Stimulated activated CD4-positive, alpha-beta T cell treated with anti-CD3 and anti-CD28 coated beads, Interleukin-2, amount 100 ng/mL, for 48 hours (primary cell): ENCODE measurements at places on chromosomes 16 and 17.
A peak's percentile ranks its signal among the peaks of the same experiment; 100 is the strongest.

DNA sequence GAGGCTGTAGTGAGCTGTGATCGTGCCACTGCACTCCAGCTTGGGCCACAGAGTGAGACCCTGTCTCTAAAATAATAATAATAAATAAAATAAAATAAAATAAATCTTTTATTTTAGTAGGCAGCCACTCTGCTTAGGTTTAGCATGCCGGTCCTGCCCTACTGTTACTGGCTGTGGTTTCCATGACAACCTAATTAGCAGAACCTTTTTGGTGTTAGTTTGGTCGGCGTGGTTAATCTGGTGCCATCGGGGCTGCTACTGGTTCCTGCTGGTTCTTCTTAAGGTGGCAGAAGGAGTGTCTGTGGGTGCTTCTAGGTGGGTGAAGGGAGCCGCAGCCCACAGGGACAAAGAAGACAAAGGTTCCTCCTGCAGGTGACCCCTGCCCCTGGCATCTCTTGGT lies 37.8 kb upstream of the CBX4 start:
- no peak for DNase-seq

DNA sequence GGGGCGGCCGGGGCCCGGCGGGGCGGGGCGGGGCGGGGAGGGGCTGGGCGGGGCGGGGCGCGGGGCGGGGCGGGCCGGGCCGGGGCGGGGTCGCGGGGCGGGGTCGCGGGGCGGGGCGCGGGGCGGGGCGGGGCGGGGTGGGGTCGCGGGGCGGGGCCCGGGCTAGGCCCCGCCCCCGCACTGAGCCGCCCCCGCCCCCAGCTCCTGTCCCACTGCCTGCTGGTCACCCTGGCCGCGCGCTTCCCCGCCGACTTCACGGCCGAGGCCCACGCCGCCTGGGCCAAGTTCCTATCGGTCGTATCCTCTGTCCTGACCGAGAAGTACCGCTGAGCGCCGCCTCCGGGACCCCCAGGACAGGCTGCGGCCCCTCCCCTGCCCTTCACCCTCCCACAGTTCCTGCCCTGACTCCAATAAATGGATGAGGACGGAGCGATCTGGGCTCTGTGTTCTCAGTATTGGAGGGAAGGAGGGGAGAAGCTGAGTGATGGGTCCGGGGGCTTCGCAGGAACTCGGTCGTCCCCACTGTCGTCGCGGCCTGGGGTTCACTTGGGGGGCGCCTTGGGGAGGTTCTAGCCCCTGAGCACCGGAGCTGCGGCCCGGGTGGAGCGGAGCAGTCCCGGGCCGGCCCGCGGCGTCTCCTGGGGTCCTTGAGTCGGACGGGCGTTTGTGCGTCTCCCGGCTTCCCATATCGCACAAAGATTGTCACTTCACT lies 795 bp upstream of the HBM start:
- DNase-seq, result no peak

DNA sequence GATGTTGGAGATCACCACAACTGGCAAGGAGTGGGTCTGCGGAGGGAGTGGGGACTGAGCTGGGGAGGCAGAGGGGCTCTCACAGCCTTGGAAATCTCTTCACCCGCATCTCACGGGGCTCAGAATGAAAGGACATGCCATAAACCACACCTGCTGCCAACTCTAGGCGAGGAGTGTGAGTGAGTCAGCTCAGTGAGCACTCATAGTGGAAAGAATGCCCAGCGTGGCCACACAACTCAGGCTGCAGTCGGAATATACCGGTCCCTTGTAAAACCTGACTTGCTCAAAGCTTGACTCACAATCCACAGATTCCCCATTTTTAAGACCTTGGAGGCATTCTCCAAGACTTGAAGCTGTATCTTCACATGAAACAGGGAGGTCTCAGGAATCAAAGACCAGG lies 36.7 kb downstream of the STAT5A start:
- DNase-seq, result no peak

DNA sequence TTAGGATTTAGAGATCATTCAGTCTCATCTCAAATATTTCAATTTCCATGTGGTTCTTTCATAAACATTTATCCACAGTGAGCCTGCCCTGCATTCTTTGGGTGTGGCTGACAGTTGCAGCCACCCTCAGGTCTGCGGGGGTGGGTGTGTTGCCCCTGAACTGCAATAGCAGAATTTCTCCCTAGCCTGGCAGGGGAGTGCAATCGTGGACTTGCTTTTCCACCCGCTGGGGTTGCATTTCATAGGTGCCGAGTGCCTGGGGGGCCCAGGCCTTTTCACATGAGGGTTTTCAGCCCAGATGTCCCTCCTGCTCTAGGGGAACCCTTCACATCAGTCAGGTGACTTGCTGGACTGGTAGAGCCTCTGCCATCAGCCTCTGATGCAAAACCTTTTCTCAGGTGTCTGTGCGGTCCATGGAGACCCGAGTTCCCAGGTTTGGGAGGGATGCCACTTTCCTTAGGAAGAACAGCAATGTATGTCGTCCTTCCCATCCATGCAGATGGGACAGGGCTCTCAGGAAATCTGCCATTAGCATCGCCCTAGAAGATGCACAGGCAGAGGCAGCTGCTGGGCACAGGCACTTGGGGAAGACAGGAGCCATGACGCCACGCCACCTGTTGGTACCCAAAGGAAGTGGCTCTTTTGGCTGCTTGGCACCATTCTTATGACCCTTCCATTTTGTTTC lies 2.4 kb upstream of the USP36 start:
- DNase-seq, result peak; percentile 55

- DNase-seq, result peak; percentile 47
Measured at GRCh38 chr16:17369421-17370222, 101.1 kb downstream of the XYLT1 start.

DNA sequence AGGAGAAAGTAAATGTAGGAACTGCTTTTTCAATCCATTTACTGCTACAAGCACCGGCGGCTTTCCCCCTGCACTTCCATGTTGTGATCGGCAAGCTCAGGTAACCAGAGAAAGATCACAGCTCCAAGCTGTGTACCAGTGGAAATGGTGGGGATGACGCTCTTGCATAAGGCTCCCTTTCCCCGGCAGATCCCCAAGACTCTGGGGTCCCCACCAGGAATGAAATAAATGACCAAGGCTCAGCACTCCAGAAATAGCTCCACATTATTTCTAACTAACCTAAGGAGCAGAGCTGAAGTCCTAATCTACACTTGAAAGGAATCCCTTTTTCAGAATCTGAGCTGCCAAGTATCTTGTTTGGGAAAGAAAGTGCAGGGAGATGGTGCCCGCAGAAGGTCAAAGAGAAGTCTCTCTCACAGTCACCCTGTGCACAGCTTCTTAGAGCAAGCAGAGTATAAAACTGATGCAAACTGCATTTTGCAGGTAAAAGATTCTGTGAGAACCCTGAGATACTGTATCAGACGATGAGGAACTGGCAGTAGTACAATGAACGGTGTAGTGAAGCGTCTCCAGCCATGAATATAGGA lies 11.1 kb downstream of the GRB2 start:
- DNase-seq, result no peak

DNA sequence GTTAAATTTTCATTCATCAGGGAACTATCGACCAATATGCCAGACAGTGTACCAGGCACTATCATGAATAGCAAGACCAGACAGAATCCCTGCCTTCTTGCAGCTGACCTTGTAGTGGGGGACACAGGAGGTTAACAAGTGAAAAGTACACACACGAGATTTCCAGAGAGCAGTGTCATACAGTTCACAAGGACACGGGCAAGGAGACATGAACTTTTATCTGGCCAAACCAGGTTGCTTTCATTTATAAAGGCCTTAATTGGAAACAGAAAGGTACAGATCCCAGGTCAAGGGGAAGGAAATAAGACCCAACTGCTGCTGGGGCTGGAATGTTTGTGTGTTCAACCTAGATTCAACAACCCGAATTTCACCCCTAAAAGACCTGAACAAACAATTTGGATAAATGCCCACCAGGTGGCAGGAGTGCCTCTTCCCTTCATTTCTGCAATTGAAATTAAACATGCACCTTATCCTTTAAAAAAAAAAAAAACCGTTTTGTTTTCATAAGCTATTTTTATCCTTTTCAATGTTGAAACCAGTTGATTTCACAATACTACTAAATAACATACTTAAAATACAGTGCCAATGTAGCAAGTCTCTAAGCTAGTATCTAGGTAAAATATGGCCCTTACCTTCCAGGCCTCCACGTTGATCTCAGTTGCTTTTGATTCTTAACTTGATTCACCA lies 65.9 kb downstream of the EMP2 start:
- peak; percentile 39 for DNase-seq

DNA sequence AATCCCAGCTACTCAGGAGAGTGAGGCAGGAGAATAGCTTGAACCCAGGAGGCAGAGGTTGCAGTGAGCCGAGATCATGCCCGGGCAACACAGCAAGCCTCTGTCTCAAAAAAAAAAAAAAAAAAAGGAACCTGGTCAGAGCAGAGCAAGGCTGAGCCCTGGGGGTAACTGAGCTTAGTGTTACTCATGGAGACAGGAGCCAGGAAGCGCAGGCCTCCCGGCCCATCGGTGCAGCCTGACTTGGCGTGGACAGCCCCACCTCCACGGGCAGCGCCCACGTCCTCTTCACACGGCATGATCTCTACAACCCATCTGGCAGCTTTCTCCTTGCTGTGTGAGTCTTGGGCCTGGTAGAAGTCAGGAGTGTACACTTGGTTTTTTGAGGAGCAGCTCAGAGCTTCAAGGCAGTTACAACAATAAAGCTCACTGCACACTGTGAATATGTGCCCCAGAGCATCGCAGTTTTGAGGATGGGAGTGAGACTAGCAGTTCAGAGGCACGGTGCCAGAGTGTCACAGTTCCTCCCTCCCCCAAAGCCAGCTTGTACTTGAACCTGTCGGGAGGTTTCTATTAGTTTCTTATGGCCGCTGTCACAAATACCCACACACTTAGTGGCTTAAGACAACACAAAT lies 129.9 kb downstream of the RAP1GAP2 start:
- DNase-seq, result no peak
